Smooth muscle cell of the brain vasculature (primary cell): ENCODE measurements at places on chromosomes 4 and X.

GRCh38 chrX:26848511-26848910 lies 614.6 kb downstream of the PPP4R3C start:
- no peak for DNase-seq

DNA sequence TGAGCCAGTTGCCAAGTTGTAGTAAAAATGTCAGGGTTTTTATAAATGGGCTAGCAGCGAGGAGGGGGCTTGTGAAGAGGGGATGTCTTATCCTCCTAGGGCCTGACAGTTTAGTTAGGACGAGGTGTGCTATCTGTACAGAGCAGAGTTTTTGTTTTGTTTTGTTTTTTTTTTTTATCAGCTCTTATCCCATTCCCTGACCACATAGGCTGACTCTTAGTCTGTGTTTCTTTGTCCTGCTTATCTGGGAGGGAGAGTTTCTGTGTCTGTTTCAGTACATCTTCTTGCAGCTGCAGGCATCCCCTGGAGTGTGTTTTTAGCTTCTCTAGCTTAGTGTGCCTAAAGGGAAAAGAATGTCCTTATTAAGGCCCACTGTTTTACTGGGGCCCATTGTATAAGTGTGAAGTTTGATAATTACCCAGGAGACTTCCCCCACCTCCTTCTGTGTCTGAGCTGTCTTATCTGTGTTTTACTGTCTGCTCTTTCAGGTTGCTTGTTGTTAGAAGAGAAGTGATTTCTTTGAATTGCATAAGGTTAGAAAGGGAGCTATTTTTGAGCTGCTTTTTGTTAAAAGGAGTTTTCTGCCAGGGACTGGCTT lies 32.0 kb downstream of the PAGE2 start:
- no peak for DNase-seq

DNA sequence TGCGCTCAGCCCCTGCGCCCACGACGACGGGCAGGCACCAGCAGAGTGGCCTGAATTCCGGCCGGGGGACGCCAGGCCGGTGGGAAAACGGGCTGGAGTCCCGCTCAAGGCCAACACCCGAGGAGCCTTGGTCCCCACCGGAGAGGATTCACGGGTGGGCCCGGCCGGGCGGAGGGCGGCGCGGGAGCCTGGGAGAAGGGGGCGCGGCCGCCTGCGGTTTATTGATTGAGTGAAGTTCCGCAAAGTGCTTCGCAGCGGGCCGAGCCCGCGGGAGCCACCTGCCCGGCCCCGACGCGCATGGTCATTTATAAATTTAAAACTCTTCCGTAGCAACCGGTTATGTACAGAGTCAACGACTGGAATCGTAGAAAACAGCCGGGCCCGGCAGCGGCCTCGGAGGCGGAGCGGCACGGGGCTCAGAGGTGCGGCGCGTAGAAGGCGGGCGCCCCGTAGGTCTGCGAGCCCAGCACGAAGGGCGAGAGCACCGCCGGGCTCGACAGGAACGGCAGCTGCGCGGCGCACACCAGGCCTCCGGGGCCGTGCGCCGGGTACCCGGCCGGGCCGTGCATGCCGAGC lies 3.6 kb downstream of the NKX1-1 start:
- no peak for DNase-seq

GRCh38 chrX:38675856-38676255 lies 114.5 kb downstream of the TSPAN7 start:
- no peak for DNase-seq

DNA sequence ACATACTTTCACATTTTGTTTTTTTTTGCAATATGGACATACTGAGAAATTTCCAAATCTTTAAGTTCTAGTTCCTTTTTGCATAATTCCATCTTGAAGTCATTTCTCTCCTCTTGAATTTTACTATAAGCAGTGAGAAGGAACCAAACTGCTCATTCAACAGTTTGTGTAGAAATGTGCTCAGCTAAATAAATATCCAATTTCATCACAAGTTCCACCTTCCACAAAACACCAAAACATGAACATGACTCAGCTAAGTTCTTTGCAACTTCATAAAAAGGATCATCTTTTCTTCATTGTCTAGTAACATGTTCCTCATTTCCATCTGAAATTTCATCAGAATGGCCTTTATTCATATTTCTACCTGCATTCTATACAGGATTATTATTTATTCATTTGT lies 77.3 kb upstream of the FGF13 start:
- no peak for DNase-seq
